Brain (organoid and tissue), 16 donors: ENCODE measurements at places on chromosomes 11 and 22.

DNA sequence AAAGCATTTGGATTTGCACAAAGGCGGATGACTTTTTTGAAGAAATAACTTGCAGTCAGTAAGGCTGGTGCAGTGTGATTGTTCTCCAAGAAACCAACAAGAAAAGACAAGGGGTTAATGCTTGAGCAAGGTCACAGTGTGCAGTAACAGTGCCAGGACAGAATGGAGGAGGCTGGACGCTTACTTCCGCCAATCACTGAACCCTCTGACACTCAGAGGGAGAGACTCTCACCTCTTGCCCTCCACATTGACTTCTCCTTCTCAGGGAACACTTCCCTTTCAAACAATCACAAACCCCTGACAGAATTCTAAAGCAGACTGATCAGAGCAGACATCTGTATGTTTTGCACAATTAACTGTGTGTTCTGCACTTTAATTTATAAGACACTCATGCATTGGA, 228.4 kb downstream of the BLID start:
- no peak for DNase-seq

DNA sequence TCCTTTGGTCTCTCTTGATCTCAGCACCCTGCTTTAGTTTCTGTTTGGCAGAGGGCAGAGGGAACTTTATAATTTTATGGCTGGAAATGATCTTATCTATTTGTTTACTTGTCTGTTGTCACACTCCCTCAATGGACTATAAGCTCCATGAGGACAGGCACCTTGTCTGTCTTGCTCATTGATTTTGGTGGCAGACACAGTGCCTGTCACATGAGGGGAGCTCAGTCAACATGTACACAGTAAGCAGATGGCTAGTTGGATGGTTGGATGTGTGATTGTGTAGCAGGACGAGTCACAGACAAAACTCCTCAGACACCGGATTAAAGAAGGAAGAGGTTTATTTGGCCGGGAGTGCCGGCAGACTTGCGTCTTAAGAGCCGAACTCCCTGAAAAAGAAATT, 80.4 kb downstream of the MYO18B start:
- DNase-seq: no peak

DNA sequence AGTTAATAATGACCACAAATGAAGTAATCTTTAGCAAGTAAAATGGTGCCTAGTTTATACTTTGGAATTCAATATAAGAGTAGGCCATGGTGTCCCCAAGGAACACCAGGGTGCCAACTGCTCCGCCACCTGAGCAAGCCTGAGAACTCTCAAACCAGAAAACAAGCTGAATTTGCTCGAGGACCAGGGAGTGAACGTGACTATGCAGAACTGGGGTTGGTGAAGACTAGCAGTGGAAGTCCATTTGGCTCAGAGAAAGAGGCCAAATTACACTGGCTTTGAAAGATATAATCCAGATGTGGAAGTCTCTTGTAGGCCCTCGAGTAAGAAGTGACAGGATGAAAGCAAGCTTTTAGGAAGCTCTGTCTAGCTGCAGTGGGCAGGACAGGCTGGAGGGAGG, 8.7 kb upstream of the SMIM35 start:
- no peak for DNase-seq

GRCh38 chr22:35589071-35589755, 27.9 kb downstream of the MB start:
- no peak for DNase-seq

DNA sequence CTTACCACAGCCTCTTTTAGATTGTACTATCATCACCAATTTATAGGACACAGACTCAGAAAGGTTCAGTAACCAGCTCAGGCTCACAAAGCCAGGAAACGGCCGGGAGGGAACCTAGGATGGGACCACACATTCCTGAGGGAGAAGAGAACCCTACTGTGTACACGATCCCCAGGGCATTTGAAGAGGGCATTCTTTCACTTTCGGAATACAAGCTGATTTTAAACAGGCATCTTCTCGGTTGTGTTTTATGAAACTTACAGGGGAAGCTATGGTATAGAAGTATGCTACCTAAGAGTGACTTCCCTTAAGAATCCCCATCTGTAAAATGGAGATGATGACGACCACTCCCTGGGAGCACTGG, 19.0 kb downstream of the SMCO4 start:
- no peak for DNase-seq

- DNase-seq: peak; percentile 37
Measured at GRCh38 chr11:97893612-97894011, 1127.1 kb upstream of the CNTN5 start.

GRCh38 chr11:118170882-118171268, 5.6 kb downstream of the SCN2B start:
- no peak for DNase-seq

DNA sequence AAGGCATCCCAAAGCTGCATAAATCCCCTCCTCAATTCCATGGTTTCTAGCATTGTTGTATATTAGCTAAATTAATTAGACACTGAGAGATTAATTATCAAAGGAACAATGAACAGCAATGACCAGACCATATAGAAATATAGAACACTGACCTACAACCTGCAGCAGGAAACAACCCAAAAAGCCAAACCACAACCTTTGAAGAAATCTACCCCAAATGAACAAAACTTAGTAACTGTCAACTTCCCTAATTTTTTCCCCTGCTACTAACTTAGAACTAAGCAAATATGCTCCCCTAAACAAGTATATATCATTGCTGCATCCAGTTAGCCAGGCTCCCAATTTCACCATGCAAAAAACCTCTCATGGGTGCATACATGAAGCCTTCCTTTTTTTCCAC, 268.0 kb upstream of the ANO3 start:
- DNase-seq: no peak

DNA sequence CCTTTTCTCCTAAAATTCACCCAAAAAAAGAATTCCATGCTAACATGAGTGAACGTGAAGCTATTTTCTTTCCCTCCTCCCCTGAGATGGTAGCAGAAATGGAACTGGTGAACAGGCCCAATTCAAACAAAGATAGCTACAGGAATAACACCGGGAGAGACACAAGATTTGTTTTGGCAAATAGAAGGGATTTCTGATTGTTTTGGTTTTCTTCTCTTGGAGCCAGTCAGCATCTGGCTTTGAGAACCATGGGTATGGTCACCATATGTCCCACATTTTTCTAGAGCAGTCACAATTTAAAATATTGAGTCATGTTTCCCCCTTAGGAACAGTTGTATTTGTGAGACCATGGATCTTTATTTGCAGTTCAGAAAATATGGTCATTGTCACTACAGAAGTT, 214.1 kb downstream of the FAM76B start:
- DNase-seq: no peak

DNA sequence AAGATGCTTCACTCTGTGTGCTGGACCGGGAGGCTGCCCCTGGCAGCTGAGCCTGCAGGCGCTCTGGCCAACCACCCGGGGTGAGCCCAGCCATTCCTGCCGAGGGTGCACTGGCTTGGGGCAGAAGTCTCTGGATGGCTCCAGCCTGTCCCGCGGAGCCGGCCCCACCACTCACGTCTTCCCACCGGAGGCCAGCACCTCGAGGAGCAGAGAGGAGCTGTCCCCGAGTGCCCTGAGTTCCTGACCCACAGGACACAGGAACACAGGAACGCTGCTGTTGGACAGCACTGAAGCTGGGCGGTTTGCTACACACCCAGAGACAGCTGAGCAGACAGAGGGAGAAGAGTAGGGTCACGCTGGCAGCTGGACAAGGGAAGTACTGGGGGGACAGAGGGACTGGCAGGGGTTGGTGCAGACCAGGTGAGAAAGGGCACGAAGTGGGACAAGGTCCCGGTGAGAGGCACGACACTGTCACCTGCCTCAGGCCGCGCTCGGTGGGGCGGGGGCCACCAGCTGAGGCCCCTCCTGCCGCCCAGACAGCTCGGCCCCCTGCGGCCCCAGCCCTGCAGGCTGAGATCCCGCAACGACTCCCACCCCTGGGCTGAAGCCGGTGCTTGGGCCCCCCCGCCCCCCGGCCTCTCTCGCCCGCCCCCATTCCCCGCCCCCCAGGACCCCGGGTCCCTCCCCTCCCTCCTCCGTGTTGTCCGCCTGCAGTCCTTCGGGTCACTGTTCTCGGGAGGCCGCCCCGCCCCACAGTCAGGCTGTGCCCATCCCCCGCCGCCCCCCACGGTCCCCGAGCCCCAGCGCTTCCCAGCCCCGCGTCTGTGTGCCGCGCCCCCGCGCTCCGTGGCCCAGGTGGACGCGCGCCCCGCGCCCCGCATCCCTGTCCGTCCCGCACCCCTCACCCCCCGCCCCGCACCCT, 624 bp upstream of the B4GALNT4 start:
- DNase-seq: peak; percentile 16

- DNase-seq: no peak
Measured at GRCh38 chr11:69123593-69124545, 31.9 kb upstream of the SMIM38 start.

DNA sequence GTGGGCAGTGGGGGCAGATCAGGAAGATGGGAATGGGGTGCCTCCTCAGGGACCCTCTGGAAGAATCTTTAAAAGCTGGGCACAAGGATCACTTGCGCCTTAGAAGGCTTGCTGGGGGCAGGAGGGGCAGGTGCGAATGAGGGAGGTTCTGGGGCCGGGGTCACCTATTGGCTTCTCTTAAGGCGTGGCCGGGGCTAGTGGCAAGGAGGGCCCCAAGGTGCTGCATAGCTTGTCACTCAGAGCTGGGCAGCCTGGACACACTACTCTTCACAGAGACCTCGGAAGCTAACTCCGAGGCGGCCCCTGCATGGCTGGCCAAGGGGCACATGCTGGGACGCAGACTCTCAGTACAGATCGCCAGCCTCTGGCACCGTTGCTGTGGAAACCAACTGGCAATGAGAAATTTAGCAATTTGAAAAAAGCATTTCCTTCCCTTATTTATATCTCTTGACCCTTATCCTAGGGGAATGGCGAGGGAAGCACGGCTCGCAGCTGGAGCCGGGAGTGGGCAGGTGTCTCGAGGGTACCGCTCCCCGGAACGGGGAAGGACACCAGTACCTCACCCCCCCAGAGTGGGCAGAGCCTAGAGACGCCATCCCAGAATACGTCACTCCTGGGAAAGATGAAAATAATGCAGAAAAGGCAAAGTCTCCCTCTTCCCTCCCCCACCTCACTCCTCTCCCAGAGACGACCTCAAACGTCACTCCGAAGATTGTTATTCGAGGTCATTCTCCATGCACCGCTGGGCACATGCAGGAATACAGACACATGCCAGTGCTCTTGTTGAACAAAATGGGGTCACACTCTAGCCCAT, 188.1 kb downstream of the CTTN start:
- no peak for DNase-seq

DNA sequence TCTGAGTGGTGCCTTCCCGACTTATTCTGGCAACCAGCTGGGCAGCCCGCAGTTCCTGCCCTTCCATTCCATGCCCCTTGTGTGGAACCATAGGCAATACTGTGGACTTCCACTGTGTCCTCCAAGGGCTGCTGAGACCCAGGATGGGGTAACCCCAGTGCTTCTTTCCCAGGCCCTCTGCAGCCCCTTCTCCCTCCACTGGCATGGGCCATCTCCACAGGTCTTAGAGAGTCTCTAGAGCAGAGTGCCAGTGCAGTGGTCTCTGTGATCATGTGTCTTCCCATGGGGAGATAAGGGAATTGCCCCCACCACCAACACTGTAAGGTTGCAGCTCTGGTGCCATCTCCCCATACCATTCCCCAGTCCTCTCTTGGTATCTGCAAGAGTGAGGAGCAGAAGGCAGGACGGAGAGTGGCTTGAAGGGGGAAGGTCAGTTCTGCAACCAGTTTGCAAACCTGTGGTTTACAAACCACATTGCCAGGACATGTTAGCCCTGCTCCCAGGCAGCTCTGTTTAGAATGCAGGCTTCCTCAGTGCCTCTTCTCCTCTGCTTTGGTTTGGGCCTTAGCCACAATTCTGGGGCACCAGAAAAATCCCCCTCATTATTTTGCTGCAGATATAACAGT, 20.9 kb upstream of the DRD2 start:
- DNase-seq: no peak

DNA sequence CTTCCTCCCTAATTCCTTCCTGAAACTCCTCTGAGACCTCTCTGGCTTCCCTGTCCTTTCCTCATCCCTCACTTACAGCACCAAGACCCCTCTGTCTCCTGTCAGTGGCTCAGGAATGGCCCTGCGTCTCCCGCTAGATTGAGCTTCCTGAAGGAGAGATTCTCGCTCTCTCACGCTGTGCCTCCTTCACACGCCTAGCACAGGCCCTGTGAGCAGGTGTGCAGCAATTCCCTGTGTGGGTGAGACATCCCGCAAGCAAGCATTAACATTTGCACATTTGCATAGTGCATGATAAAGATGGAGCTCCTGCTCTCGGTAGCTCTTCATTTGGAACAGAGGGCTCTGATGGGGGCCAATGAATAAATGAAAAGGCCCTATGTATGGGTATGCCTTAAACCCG, 159.8 kb downstream of the ADAMTS15 start:
- DNase-seq: peak; percentile 28

GRCh38 chr11:91794146-91794545, 430.5 kb upstream of the FAT3 start:
- no peak for DNase-seq

- peak; percentile 77 for DNase-seq
Measured at GRCh38 chr11:126059238-126059781, 3.4 kb downstream of the CDON start.

DNA sequence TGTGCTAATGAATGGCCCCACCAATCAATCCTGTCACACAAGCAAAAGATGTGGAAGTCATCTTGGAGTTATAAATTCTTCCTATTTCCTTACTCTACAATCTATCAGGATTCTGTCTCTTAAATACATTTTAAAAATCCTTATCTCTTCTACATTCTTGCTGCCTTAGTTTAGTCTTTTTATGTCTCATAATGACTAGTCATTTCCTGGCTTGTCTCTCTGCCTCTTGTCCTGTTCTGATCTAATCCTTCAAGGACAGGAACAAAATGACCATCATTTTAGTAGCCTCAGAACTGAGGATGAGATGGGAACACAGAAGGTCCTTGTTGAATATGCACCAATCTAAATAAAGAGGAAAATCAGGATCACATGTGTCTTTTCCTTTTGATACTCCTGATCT, 56.6 kb upstream of the LIN7C start:
- no peak for DNase-seq

DNA sequence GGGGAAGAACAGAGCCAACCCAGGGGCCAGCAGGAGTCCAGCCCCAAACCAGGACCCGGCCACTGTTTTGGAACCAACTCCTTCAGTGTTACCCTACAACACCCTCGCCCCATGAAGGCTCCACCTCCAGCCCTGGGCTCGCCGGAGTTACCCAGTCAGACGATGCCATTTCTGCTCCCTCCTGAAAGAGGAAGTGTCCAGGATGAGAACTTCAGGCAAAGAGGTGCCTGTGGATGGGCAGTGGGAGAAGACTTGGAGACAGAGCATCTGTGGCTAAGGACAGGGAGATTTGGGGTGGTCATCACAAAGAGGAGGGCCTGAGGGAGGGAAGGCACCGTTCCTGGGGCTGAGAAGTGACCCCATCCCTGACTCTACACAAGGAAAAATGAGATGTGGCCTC, 14.0 kb downstream of the APOBEC3B start:
- DNase-seq: no peak

GRCh38 chr11:130043575-130043974, 26.1 kb upstream of the APLP2 start:
- DNase-seq: no peak

- no peak for DNase-seq
Measured at GRCh38 chr22:24061124-24061684, 50.1 kb downstream of the CABIN1 start.
